ENCODE measurements at places on chromosomes 1 and 21.

- DNase-seq = no peak
Measured at GRCh38 chr1:2785631-2786328, 15.7 kb downstream of the TTC34 start.

DNA sequence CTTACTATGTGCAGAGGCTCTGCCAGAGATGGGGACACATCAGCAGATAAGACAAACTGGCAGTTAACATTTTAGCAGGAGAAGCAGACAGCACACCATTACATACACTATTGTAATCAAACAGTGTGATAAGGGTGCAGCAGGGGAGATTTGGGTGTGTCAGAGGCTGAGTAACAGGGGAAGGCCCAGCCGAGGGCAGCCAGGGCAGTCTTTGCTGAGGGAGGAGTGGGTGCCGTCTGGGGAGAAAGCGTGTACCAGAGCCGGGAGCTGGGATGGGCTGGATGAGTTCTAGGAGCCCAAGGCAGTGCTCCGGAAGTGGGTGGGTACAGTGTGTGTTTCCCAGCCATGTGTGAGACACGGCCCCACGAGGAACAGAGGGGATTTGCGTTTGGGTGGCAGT lies 31.2 kb downstream of the KCNA10 start:
- DNase-seq = no peak

GRCh38 chr1:42168391-42168670 lies 3.8 kb upstream of the GUCA2A start:
- DNase-seq = no peak

GRCh38 chr1:63005812-63006211 lies 221.9 kb downstream of the ATG4C start:
- DNase-seq = no peak

- no peak for DNase-seq
Measured at GRCh38 chr1:104294259-104294658, 544.6 kb downstream of the AMY1C start.

DNA sequence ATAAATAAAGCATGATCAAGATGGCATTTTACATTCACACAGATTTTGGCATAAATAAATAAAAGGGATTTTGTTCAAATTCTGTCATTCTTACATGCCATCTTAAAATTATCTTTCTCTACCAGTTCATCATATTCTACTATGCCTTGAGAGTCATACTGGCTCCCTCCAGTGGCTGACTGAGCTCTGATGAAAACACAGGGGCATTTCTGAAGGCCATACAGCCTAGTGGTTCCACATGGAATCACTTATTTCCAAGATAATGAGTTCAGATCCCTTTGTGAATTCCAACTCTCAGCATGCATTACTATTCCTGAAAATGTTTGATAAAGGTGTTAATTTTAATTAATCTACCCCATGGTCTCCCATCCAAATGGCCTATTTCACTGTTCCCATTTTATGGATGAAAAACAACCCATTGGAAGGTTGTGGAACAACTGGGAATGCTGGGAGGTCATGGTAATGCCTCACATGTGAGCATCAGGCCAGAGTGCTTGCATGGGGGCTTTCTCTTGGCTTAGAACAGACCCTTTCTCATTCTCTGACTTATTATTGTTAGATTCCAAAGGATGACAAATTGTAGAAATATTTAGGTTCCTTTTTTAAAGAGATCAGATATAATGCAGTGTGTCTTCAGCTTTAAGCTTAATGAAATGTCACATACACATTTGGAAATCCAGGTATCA lies 622.4 kb upstream of the PKN2 start:
- peak; percentile 22 for DNase-seq

GRCh38 chr1:2355373-2356261 lies 35.7 kb downstream of the MORN1 start:
- no peak for DNase-seq

DNA sequence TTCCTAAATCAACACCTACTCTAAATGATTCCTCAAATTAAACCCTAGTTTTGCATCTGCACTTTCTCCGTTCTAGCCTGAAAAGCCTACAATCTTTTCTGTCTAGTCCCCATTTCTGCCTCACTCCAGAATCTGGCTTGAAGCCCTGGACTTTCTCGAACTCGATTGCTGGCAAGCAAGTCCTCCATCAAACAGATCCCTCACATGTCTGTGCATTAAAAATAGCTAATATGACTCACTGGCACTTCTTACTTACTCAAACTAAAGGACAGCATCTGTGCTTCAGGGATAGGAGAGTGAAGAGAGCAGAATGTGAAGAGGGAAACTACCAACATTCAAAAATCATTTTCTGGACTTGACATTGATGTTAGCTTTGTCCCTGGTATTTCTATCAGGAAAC lies 51.8 kb upstream of the CXADR start:
- DNase-seq = peak; percentile 82

GRCh38 chr1:159829273-159829634 lies 2.6 kb downstream of the SLAMF8 start:
- peak; percentile 30 for DNase-seq

DNA sequence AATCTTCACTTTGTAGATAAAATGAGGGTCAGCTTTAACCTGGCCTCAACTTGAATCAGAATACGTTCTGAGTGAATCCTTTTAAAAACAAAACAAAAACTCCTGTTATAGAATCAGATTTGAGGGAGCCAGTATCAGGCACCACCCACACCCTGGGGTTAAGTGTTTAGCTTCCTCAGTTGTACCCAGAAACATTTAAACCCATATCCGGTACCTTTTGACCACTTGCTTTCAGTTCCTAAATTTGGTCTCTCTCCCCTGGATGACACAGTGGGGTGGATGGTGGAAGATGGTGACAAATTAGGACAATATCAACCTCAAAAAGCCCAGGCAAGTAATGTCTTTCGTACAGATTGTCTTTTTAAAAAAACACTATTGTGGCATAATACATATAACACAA lies 10.4 kb downstream of the KLHDC7A start:
- DNase-seq = no peak

GRCh38 chr1:161910604-161911003 lies 113.1 kb downstream of the OLFML2B start:
- peak; percentile 44 for DNase-seq

GRCh38 chr21:34147792-34148418 lies 74.5 kb downstream of the MRPS6 start:
- DNase-seq = no peak

- no peak for DNase-seq
Measured at GRCh38 chr1:78072216-78072615, 26.4 kb downstream of the GIPC2 start.

DNA sequence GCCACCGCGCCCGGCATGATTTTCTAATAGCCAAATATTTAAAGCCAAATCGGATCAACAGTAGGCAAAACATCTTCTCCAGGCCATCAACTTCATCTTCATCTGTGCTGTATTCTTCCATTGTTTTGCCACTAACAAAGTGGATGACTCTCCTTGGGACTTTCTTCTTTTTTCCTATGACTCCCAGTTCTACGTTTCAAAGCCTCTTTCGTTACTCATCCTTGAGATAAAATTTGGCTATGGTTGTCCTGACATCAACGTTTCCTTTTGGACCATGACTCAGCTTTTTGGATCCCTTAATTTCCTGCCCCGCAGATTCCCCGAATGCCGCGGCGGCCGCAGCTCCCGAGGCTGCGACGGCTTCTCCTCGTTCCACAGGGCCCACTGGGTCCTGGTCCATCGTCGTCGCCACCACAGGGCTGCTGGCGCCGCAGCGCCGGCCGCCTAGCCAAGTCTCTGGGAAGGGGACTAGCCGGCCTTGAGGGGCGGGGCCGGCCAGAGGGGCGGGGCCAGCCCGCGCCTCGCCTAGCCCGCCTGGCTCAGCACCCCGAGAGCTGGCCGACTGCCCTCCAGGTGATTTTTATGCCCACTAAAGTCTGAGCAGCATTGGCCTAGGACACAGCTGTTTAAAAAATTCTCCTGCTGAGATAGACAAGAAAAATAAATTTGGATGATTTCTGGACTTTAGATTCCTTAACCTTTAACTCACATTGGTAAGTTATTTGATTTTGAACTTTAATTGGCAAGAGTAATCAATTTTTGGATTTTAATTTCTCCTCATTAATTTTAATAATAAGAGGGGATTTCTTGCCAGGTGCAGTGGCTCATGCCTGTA lies 93.9 kb downstream of the ADCY10 start:
- DNase-seq = peak; percentile 62

DNA sequence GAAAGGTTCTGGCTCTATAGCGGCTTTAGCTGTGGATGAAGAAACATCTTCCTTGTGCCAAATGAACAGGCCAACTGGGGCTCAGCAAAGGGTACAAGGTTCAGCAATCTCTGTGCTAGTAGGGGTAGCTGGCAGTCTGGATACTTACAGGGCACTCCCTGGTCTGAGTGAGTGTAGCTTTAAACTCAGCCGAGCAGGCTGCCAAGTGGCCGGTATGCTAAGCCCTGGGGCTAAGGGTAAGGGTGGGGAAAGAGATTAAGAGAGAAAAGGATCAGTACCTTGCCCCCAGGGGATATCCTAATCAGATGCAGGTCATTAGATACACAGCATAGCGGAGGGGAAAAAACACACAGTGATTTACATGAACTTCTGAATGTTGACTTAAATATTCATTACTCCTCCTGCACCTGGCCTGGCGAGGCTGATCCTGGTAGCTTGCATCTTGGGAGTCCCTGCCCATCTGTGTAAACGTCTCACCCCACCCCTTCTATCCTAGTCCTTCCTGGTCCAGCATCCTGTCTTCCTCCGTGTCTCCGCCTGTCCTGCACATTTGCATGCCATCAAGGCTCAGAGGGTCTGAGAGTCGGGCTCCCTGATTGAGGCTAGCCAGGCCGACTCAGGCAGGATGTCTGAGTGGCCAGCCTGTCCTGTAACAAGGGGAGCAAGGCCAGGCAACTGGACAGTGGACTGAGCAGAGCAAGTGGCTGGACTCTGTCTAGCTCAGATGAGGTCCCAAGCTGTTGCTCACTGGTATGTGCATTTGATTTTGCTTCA lies 39.5 kb upstream of the CNTN2 start:
- DNase-seq = no peak

GRCh38 chr1:183753464-183753891 lies 51.4 kb upstream of the RGL1 start:
- DNase-seq = no peak

- DNase-seq = peak; percentile 62
Measured at GRCh38 chr1:4655674-4656532, 1.5 kb downstream of the AJAP1 start.

DNA sequence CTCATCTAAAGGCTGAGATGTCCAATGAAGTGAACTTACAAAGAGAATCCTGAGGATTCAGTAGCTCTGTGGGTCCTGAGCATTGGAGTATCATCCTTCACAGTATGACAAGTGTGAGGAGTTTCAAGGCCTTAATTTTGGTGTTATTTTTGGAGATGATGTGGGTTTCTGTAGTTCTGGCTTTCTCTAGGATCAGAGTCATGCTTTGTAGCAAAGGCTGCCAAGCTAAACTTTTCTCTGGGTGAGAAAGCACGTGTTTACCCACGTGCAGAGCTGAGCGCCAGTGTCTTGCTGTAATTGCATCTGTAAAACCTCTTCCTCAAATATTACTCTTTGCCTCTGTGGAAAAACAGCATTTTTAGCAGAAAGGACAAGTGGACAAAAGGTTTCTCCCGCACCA lies 387.8 kb upstream of the LYPLAL1 start:
- no peak for DNase-seq

- DNase-seq = no peak
Measured at GRCh38 chr1:228891272-228892034, 156.2 kb downstream of the RHOU start.

GRCh38 chr1:208136459-208137182 lies 107.6 kb downstream of the PLXNA2 start:
- DNase-seq = no peak

DNA sequence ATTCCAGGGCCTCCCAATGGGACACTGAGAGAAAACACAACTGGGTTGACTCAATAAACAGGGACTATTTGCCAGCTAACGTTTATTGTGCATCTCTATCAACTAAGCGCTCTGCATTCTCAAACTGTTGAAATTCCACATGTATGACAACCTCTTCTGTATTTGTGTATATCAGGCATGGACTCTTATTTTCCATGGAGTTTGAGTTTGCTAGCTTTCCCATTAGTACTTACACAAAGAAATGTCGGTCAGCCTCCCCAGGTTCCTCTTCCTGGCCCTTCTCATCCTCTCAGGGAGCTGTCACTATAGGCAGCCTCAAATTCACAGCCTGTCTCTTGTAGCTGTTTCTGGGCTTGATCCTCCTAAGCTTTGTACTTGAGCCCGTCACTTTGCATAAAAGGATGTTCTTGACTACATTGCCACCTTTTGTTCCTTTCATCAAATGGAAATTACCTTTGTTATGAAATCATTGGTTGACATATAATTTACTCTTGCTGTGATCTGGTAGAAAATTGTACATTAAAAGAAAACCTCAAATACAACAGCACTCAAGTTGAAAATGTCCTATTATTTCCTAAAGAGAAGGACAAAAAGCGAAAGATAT lies 60.0 kb upstream of the NTPCR start:
- no peak for DNase-seq

DNA sequence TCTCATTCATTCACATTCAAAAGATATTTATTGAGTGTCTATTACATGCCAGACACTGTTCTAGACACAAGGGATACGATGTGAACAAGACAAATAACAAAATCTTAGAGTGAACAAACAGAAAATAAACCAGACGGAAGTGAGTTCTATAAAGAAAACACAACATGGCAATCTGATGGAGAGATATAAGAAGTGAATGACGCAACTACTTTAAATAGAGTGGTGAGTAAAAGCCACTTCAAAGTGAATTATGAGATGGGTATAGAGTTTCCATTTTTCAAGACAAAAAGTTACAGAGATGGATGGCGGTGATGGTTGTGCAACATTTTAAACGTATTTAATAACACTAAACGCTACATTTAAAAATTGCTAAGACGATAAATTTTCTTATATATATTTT lies 75.4 kb downstream of the CEP170 start:
- no peak for DNase-seq

DNA sequence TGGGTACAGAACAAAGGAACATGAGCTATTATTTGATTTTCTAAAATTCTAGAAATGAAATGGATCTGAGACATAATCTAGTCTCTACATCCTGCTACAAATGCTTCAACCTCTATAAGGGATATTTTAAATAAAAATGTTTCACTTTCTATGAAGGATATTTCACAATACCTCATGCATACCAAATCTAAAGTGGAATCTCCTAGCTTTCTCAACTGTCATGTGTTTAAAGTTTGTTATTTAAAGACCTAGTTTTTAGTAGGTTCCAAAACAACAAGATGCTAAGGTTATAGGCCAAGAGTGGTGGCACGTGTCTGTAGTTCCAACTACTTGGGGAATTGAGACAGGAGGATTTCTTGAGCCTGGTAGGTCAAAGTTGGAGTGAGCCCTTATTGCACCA lies 47.6 kb downstream of the KDM5B start:
- no peak for DNase-seq

DNA sequence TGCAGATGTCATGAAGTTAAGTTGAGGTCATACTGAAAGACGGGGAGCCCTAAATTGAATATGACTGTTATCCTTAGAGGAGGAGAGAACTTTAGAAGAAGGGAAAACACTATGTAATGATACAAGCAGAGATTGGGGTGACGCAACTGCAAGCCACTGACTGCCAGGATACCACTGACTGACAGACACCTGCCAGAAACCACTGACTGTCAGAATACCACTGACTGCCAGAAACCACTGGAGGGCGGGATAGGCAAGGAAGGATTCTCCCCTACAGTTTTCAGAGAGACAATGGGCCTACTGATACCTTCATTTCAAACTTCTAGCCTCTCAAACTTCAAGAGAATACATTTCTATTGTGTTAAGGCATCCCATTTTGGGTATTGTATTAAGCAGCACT lies 388.7 kb downstream of the USH2A start:
- DNase-seq = no peak

Data from muscle of back (tissue), 13 donors.